ENCODE measurements at places on chromosomes 3 and 15.

- H3K4me3 ChIP-seq, result no peak overlapping the region
- no peaks in the 10 kb centered on the region for H3K27me3 ChIP-seq
- DNase-seq, result no peak
- no peak overlapping the region for H3K27ac ChIP-seq
- H3K4me1 ChIP-seq, result no peaks in the 10 kb centered on the region
Measured at GRCh38 chr3:87798567-87798947, 260.2 kb downstream of the CGGBP1 start.

DNA sequence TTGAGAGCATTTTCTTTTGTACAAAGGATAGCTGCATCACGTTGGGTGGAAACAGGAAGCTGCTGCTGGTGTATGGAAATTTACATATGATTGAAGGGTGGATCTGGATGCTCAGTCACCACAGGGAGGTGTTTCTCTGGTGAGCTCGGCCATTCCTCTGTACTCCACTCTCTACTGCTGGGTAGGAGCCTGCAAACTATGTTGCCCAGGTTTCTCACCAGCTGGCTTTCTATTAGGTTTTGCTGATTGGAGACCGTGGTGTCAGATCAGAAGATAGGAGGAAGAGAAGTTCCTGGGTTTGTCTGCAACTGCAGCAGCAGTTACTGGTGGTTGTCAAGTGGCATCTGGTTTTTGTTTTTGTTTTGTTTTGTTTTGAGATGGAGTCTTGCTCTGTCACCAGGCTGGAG lies 61.7 kb downstream of the TAMM41 start:
- no peaks in the 10 kb centered on the region for H3K4me1 ChIP-seq
- H3K27me3 ChIP-seq, result no peaks in the 10 kb centered on the region
- no peaks in the 10 kb centered on the region for H3K36me3 ChIP-seq

- no peaks in the 10 kb centered on the region for H3K27me3 ChIP-seq
- DNase-seq, result no peak
- peaks cover 8% of the 10 kb centered on the region for H3K4me1 ChIP-seq
- no peaks in the 10 kb centered on the region for H3K36me3 ChIP-seq
- peak overlapping the region; percentile 99 for H3K27ac ChIP-seq
Measured at GRCh38 chr3:122681974-122682409, 1.4 kb downstream of the PARP14 start.

- peak overlapping the region; percentile 45 for H3K27ac ChIP-seq
- no peak for DNase-seq
- no peak overlapping the region for H3K4me3 ChIP-seq
- H3K27me3 ChIP-seq, result no peaks in the 10 kb centered on the region
- no peaks in the 10 kb centered on the region for H3K4me1 ChIP-seq
Measured at GRCh38 chr15:94263341-94264273, 32.2 kb downstream of the MCTP2 start.

Data from breast epithelium (tissue), 4 donors.